Skin of body (tissue), 3 donors: ENCODE measurements at places on chromosomes 13 and 19. TPM values are rescaled to one million over a fixed set of nuclear protein-coding genes. Genes with fewer than 3 reads are reported as not detected.

DNA sequence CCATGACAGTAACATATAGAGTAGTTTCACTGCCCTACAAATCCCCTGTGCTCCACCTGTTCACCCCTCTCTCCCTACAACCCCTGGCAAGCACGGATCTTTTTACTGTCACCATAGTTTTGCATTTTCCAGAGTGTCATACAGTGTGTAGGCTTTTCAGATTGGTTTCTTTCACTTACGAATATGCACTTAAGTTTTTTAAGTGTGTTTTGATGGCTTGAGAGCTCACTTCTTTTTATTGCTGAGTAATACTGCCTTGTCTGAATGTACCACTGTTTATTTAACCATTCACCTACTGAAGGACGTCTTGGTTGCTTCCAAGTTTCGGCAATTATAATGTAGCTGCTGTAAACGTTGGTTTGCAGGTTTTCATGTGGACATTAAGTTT lies 175.1 kb downstream of the ITGBL1 start:
- no peak for DNase-seq

DNA sequence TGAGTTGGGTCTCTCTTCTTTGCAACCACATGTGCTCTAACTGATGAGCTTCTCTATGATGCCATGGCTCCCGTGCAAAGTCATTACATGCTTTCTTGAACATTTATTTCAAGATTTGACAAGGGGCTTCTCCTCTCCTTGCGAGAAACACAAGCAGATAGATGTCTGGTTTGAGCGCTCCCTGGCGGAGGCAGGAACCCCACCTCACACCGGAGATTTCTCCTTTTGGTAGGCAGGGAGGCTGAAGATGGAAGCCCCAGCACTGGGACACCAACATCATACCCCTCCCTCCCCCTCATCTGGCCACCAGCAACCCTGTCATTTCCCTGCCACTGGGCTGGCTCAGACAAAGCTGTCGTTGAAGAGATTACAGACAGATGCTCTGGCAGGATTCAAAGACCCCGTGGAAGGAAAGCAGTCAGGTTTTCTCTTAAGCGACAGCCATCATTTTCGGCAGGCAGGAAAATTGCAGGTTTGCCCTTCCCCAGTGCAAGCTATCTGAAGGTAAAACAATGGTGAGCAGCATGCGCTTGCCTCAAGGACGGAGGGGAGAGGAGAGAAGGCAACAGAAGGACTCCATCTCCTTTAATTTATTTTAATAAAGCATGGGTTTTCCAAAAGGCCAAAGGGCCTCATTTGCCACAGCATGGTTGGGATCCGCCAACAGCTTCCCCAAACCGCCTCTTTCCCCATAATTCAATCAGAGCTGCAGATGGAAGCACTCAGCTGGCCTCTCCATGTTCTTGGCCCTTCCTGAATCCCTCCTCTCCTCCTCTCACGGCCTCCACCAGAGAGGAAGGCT lies 344.1 kb upstream of the TSHZ3 start:
- DNase-seq = no peak

TSHZ3 gene
- 4.8 TPM for total RNA-seq

CD37 gene
- 8.2 TPM for total RNA-seq
